Upper lobe of right lung (tissue), 1 donor: ENCODE measurements at places on chromosomes 2 and 18. TPM values are rescaled to one million over a fixed set of nuclear protein-coding genes. Genes with fewer than 3 reads are reported as not detected.

STARD6 gene
- not detected for total RNA-seq

APLF gene
- total RNA-seq, result 6.8 TPM

- no peaks in the 10 kb centered on the region for H3K4me1 ChIP-seq
- no peak overlapping the region for H3K4me3 ChIP-seq
- DNase-seq, result no peak
- H3K36me3 ChIP-seq, result no peaks in the 10 kb centered on the region
These were observed 15.7 kb upstream of the C2orf69 start for GRCh38 chr2:199895406-199895805.

DNA sequence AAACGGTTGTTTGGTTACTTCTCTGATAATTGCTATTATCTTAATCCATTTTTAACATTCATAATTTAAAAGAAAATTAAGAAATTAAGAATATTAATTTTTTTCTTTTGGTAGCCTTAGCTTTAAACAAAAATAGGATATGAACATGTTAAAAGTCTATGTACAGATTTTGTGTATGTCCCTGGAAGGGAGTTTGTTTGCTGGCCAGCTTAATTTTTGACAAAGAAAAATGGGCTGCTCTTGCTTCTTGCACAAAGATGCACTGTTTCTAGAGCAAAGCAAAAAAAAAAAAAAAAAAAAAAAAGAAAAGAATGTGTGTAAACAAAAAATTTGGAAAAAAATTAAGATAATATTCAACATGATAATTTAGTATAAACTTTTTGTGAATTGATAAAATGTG is 1.3 kb downstream of the RFTN2 start:
- peak overlapping the region; percentile 38 for H3K4me3 ChIP-seq
- DNase-seq, result no peak
- H3K27ac ChIP-seq, result peak overlapping the region; percentile 65
- H3K36me3 ChIP-seq, result no peaks in the 10 kb centered on the region
- peaks cover 13% of the 10 kb centered on the region for H3K4me1 ChIP-seq

DNA sequence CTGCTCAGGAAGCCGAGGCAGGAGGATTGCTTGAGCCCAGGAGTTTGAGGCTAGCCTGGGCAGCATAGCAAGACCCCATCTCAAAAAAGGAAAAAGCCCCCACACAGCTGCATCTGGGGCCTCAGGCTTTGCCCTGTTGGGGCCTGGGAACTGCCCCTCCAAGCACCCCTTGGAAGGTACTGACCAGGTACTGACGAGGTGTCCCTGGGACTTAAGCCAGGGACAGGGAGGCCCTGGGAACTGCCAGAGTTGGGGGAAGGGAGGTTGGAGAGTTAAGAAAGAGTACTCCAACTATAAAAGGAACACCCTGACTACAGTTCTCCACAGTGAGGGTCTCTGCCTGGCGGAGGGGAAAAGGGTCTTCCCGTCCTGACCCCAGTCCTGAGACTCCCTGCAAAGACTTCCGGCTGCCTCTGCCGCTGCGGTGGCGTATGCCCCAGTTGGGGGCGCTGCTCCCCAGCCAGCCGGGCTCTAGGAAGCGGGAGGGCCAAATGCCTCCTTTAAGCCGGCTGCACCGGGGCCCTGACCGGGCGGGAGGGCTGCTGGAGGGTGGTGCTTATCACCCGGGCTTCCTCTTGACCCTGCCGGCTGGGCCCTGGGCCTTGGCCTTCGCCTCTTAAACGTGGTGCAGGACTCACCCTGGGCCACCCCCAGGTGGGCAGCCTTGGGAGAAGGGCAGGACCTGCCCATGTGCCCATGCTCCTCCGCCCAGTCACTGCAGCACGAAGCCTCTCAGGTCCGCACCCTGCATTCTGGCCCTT is 12.8 kb downstream of the SLC30A3 start:
- no peak overlapping the region for H3K4me3 ChIP-seq
- no peak overlapping the region for H3K27ac ChIP-seq
- peak; percentile 85 for DNase-seq
- peaks cover 5% of the 10 kb centered on the region for H3K4me1 ChIP-seq

DNA sequence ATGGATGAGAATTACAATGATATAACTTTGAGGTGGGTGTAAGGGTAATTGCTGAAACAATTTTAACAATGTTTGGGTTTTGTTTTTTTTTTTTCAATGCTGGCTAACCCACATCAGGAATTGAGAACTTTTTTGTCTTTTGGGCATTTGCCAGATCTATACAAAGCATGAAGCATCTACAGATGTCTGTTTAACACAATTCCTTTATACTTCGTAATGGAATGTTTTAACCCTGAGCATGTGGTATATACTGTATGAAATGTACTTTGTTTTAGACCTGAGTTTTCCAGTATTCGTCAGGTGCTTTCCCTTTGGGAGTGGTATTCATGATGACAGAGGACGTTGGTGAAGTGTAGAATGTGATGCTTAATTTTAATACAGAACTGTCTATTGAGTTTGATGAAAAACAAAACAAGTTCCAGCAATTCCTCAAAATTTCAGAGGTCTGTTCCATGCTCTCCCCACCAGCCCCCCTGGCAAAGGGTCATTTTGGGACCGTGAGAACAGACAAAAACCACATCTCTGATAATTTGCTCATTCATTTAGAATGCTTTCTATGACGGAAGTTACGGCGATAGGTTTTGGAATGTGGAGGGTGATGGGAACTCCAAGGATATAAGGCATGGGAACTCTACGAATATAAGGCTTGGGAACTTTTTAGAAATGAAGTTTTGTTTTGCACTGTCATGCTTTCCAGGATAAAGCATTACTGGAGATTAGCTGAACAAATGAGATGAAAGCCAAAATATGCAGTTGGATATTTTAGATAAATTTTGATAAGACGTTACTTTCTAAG is 14.1 kb downstream of the LIMS1 start:
- H3K27me3 ChIP-seq, result no peaks in the 10 kb centered on the region
- no peaks in the 10 kb centered on the region for H3K36me3 ChIP-seq
- no peak for DNase-seq
- no peak overlapping the region for H3K27ac ChIP-seq
